ENCODE measurements at places on chromosomes 12 and 14.

- no peak for DNase-seq
These were observed 96.6 kb downstream of the SPTSSA start for GRCh38 chr14:34365309-34365915.

DNA sequence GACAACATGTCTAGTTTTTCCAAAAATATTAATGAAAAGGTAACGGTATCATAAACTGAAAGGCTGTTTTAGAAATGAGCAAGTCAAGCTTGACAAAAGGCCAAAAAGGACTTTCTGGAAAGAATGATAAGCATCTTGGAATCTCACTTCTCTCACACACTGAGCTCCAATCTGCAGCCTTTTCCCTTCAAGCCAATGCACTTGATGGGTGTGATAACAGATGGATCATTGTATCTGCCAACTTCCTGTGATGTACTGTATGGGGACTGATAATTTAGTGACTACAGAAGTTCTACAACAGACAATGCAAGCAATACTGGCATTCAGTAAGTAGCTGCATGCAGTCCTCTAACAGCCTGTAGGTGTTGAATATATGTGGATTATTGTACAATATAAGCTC, 147.1 kb downstream of the MED13L start:
- peak; percentile 38 for DNase-seq

GRCh38 chr12:116490471-116490870, 68.7 kb upstream of the MAP1LC3B2 start:
- DNase-seq, result no peak

DNA sequence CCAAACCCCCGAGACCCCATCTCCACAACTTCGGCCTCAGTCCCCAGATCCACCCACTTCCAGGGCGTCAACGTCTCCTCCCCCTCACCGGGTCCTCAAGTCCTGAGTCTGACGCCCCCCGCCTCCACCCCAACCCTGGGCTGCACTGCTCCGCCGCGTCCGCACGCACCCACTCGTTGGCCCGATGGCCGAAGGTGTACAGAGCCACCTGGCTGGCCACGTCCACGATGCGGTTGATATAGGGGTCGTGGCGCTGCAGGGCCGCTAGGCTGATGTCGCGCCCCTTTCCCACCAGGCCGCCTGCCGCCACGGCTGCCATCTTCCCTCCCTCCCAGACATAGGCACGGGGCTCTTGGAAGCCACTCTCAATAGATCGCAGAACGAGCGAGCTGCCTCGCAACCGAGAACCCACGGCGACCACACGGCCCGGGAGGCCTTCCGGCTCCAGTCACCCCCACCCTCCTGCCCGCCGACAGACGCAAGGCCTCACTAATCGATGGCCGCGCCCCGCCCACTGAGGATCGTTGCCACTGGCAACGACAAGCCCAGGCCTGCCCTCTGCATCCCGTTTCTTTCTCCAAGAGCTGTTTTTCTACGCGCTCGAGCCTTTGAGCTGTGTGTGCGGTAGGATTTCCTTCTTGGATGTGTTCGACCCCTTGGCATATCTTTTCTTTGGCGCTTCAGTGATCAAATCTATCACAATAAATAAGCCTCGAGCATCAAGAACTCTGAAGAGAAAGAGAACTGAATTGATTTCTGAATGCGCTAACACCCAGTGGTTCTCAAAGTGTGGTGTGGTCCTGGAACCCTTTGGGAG, at the start of gene DCP1B:
DCP1B (minus strand) TSS at position 345 of the 817 bp plus-strand sequence; CDS start at position 319, 26 bp downstream.
- DNase-seq, result peak; percentile 96

GRCh38 chr12:117313926-117314325, 47.5 kb downstream of the NOS1 start:
- no peak for DNase-seq

DNA sequence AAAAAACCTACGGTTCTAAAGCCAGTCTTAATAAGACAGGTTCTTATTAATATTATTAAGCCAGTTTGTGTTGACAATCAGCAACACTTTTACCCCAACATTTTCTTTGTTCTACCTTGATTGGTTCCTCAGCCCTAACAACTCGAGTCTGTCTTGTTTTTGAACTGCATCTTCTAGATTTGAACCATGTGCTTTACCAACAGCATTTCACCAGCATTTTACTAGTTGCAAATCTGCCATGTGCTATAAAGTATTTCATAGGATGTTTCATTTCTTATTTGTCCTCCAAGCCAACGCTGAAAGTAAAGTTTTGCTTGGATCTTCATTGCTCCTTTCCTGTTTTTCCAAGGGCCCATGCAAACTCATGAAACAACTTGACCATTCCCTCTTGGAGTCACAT, 133.4 kb downstream of the ST8SIA1 start:
- DNase-seq, result no peak

- no peak for DNase-seq
These were observed 4.0 kb upstream of the KCNH3 start for GRCh38 chr12:49534731-49535278.

GRCh38 chr12:32296567-32296966, 102.8 kb upstream of the FGD4 start:
- DNase-seq, result no peak

- DNase-seq, result no peak
These were observed 21.3 kb upstream of the RBM19 start for GRCh38 chr12:113987261-113988063.

GRCh38 chr12:66144791-66145754, 14.5 kb upstream of the LLPH start:
- DNase-seq, result peak; percentile 9

GRCh38 chr12:121673013-121673511, 3.6 kb upstream of the MORN3 start:
- DNase-seq, result peak; percentile 56

DNA sequence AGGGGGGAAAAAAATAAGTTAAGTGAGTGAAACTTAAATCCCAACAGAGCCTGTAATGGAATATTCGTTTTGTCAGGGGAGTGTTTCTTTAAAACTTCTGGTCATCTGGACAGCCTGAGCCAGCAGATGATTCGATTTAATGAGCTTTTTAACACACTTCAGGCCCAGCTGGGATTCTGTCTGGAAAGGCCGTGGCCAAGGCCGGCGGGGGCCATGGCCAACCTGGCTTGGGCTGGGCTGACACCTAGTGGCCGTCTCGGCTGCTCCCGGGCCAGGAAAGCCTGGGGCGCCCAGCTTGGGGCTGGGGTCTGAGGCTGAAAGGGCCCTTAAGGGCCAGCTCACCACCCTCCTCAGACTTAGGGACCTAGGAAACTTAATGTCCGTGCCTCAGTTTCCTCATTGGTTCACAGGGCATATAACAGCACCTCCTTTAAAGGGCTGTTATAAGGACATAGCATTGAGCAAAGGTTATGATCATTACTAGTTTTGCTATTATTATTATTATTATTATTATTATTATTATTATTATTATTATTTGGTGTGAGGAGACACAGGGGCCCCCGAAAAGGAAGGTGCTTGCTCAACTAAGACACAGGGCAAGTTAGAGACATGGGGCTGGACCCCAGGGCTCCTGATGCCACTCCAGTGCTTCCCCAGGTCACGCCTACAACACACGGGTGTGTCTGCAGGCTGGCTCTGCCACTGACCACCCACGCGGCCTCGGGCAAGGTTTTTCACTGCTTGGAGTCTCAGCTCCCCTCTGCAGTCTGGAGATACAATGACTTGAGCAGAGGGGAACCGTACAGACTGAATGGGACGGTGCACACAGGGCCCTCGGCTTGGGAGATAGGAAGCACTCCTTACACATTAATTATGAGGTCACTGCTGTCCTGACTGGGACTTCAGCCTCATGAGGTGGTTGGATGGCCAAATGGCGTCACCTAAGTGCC, 84.0 kb downstream of the SYNE3 start:
- DNase-seq, result peak; percentile 52

DNA sequence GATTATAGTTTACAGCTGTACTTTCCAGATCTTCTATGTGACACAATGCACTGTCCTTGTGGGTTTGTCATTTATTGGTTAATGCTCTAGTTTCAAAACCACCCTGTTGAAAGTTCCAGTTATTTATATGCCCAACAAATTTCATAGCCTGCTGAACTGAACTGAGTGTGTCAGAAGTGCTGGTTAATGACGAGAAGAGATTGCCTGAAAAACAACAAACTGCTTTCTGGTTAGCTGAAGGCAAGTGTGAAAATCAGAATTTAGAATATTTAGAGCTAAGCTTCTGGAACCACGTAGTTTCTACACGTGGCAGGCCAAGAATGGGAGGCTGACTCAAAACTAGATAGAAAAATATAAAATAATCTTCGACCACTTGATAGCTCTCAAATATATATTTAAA, 19.1 kb upstream of the RIN3 start:
- DNase-seq, result no peak

DNA sequence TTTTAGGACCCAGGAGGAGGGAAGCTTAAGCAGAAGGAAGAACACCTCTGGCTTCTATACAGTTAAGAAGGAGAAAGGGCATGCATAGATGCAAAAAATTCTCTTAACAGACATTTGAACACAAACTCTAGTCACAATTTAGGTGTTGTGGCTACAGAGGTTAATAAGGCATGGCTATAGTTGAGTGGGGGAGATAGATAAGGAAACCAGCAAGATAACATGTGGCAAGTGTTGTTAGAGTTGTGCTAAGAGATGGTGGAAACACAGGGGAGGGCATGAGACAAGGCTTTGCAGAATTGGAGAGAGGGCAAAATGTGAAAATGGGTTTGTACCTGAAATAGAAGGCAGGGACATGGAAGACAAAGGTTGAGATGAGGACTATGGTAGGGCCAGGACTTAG, 88.9 kb downstream of the MSRB3 start:
- no peak for DNase-seq

DNA sequence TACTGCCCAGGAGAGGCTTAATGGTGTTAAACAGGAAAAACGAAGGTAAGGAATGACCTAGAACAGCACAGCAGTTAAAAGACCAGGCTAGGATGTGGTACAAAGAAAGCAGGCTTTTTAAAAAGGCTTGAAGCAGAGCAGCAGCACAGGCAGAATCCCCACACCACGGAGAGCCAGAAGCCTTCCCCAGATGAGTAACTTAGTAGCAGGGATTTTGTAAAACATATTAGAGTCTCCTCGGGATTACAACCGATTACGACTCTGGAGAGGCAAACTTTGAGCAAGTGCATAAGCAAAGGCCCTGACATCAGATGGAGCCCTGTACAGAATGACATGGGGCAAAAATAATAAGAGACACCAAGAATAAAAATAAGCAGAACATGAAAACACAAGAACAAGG, 37.1 kb upstream of the DHRS4 start:
- no peak for DNase-seq

DNA sequence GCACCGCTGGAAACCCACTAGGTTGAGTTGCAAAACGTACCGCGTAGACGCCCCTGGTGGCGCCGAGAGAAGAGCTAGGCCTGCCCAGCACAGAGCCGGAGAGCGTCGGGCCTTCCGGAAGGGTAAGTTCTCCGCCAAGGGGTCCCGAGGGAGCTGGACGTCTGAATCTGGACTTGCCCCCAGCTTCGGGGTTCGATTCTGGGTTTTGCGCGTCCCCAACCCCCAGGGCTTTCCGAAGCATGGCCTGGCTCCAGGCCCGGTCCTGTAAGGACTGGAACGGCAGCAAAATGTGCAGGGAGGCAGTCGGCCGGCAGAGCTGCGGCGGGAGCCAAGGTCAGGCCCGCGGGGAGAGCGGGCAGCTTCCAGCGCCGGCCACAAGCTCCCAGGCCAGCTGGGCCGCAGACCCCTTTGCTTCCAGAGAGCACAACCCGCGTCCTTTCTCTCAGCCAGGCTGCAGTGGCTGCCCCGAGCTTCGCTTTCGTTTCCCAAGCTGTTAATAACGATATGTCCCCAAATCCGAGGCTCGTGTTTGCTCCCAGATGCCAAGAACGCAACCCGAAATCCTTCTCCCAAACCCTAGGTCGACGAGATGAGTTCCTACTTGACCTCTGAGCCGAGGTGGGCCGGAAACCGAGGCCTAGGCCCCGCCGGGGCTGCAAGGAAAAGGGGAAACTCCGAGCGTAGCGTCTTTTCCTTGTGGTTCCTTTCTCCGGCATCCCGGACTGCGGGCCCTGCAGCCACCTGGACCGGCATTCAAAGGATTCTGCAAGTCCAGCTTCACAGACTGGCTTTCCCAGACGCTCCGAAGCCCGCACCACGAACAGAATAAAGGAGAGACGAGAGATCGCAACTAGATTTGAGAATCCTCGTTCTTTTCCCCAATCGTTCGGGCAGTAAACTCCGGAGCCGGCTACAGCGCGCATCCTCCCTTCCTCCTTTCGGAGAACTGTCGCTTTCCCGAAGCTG, 3.2 kb upstream of the TBX5 start:
- no peak for DNase-seq

DNA sequence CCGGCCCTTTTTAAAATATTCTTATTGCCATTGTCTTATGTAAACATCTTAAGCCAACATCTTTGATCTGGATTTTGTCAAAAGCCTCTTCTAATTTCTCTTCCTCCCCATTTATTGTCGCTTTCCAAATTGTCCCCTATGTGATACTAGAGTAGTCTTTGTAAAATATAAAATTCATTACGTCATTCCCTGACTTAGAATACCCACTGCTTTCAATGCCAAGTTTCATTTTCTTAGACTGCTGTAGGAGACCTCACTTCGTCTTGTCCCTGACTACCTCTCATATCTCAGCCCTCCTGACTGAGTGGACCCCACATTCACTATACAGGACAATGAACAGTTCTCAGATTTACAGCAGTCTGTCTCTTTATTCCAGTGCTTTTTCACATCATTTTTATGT, 633.9 kb upstream of the LMO3 start:
- no peak for DNase-seq

- no peak for DNase-seq
These were observed 21.8 kb upstream of the CPM start for GRCh38 chr12:68954811-68955210.

DNA sequence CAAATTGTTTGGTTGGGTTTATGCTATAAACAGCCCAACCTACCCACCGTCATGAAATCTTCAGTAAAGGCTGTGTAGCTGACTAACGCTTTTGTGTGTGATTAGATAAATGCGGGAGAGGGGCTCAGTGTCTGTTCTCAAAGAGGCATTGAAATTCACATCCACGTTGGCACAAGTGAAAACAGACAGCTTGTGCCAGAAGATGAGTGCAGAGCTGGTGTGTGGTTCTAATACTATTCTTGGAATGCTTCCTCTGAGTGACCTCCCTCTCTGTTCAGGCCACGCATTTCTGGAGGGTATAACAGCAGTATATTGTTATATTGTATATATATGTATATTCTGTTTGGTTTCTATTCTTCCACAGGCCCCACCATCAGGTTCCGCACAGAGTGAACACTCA, 263.8 kb downstream of the APAF1 start:
- no peak for DNase-seq

DNA sequence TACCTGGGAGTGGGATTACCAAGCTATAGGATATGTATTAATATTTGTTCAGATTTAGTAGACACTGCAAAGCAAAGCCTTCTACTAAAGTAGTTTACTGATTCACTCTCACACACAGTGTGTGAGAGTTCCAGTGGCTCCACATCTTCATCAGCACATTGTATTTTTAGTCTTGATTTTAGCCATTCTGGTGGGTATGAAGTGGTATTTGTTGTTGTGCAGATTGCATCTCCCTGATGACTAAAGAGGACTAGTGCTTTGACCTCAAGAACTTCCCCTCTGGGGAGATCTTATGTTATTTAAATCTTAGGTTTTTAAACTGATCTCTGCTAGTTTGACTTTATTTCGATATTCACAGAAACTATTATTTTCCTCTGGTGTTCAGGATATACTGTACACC, 479.7 kb upstream of the RGS6 start:
- no peak for DNase-seq

GRCh38 chr14:70771781-70772212, 37.5 kb downstream of the MAP3K9 start:
- no peak for DNase-seq

Data from NCI-H1694 treated with DMSO at 0.1 percent for 48 hours (cell line).